Activated CD4-positive, alpha-beta T cell treated with anti-CD3 and anti-CD28 coated beads, Interleukin-2, Interleukin-4, amounts not matched to agents 100 ng/mL and 50 ng/mL, durations not matched to agents 16 hours and 8 hours (primary cell): ENCODE measurements at places on chromosomes 3 and 15.

DNA sequence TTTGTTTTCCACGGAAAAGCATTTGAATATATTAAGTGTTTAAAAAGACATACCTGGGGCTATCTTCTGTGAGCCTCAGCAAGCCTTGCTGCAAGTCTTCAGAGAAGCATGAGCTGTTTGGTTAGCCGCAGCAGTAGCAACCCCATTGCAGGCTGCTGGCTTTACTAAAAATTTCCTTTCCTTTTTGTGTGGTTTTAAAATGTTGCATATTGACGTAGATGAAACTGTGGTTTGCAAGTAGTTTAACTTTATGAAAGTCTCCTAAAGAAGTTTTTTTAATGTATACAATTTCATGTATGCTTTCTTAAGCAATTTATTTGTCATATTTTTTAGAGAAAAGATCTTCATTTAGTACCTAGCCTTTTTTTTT, at the start of gene GPR171:
Gene GPR171, minus strand, starts transcription at position 166 of the 370 bp plus-strand sequence. CDS start 3,830 bp downstream, outside the sequence.
- DNase-seq = peak; percentile 91

DNA sequence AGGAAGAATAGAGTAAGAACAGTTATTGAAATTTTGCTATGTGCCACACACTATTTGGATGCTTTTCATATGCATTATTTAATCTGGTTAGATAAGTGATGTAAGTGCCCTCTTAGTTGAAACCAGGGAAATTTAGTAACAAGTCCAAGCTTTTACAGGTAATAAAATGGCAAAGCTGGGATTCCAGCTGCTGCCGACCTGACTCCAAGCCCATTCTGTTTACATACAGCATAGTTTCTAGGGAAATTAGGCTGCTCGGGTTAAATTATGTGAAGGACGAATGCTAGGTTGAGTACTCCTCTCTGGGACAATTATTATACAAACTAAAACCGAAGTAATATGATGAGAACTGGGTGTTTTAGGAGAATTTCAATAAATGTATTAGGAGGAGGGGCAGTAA, 38.7 kb upstream of the FAH start:
- no peak for DNase-seq

DNA sequence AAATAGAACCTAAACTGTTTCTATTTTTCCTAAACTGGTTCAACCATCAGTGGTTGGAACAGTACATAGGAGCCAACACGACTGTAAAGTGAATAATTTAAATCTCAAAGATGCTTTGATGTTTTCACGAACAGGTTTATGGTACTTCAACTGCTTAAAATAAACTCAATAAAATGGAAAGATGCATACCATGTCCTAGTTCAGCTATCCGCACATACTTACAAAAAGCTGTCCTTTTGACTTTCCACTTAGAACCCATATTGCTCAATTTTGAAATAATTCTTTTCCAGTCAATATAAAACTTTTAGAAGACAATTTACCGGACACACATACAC, 902 bp downstream of the CMTM6 start:
- no peak for DNase-seq

DNA sequence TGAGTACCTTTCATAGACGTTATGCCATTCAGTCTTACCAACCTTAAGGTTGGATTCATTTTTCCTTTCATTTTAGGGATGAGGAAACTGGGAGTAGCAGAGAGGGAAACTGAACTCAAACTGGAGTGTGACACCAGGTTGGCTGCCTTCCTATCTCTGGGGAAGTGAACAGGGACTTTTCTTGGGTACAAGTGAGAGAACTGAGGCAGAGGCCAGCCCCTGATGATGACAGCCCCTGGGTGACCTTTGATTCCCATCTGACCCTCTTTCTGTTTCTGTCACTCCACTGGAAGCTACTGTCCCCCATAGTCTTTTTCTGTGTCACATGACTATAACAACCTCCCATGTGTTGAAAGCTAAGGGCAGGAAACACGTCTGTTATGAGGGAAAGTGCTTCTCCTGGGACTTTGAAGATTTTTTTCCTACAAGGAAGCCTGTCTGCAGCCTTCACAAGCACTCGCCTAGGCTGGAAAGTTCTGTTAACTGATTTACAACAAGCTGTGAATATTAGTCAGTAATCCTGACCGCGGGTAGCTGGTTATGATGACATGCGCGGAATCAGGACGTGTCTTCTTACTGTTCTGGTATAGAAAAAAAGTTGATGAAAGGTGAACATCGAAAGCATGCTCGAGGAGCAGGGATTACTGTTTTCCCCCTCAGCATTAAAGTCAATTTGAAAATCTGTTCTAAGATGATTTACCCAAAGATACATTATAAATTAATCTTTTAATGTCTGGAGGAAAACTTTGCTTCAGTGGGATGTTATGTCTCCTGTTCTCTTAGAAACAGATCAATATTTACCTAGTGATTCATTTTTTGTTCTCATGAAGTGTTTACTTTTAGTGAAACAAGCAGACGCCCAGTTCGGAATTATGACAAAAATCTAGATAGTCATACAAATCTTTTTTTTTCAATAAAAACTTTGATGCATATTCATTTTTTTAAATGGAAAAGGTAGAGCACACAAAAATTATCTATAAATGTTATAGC, 31.5 kb downstream of the ABHD2 start:
- no peak for DNase-seq

GRCh38 chr3:183158551-183159006, 4.0 kb downstream of the LAMP3 start:
- peak; percentile 50 for DNase-seq

DNA sequence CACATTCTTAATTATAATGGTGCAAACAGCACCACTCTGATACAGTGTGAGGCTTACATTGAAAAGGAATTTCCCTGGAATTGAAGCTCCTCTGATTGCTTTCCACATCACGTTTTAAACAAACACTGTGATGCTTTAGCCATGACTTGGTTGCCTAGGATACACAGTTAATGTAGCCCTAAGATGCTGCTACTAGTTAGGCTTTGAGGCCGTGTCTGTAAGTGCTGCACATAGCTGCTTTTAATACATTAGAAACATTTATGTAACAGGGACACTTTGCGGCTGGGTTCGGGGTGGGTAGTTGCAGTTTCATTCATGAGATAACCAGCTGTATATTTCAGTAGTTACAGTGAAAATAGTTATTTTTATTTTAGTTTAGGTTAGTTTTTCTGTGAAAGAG, 334.7 kb downstream of the NLGN1 start:
- DNase-seq = no peak

DNA sequence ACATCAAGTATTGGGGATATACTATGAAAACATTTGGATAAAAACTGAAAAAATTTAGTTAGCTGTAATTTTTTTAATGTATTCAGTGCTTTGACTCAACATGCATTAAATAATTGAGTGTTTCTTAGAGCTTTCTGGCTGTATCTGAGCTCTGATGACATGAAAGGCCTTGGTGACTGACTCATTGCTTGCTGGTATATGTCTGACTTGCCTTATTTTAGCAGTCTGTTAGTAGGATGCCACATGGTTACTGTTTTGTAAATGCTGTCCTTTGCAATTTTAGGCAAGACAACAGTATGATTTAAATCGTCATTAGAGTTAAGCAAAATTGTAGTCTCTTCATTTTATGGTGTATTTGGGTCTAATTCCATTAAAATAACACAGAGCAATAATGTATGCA, 199.2 kb downstream of the GHSR start:
- no peak for DNase-seq

DNA sequence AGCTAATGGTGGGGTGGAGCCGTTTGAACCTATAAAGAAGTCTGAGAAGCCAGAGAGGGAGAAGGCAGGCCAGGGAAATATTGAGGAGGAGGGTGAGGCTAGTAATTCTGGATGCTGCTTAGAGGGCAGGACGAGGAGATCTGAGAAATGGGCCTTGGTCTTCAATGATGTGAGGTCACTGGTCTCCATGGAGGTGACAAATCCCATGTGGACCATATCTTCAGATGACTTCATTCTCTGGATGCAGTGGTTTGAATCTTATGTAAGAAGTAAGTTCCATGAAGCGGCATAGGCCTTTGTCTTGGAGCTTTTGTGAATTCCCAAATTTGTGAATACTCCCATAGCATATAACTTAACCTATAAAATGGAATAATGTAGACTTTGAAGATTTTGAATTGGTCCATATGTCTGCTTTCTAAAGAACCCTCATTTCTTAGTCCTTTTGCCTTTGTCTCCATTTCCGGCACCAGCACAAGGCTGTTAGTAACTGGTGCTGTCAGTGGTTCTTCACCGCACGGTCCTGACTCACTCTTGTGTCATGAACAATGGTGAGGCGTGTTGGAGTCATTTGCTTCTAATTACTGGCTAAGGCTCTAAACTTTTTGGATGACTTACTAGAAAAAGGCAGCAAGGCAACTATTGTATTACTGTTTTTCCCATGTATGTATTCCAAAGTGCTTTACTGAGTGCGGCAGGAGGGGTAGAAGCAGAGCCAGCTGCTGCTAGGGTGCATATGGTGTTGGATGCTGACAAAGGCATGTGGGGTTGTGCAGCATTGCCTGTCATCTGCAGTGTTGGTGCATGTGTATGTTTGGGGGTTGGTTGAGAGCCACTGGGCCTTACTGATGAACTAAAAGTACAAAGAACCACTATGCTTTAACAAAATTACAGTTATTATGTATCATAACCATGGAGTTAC, 279.3 kb upstream of the C2CD4B start:
- DNase-seq = no peak

DNA sequence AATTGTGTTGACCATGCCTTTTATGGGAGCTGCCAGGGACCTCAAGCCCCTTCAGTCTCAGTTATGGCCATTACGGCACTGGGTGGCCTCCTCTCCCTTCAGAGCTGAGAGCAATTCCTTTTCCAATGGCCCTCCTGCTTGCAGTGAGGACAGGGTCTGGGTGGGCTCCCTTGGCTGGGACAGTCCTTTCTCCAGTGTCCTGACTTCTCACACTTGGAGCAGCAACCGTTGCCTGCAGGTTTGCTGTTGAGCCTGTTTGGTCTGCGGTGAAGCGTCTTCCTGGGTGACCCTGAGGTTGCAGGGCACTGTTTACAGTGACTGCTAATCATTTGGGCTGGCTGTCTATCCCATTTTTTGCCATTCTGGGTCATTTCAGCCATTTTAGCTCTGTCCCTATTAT, 3.5 kb upstream of the CCDC80 start:
- DNase-seq = no peak

GRCh38 chr3:37237252-37237651, 62.9 kb upstream of the LRRFIP2 start:
- no peak for DNase-seq

- DNase-seq = peak; percentile 17
These were observed 49.4 kb upstream of the SYNPR start for GRCh38 chr3:63228677-63229076.
